ENCODE measurements at places on chromosomes 3 and 15.

DNA sequence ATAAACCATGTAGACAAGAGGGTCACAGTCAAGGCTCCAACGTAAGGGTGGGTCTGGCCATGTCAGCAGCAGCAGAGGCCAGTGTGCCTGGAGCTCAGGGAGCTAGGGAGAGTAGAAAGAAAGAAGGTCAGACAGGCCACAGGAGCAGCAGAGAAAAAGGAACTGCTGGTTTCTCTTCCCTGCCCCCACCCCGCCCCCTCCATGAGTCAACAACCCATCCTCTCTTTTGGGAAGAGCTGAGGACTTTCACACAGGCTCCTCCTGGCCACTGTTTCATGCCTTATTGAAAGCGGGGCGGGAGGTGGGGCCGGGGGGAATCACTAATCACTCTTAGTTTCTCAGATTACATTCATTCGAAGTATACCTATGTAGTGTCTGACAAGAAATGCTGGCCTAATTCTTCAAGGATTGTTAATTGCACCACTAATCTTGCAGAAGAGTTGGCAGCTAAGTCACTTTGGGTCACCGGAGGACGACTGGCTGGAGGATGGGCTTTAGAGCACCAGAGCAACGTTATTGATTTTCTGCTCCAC lies 9.1 kb upstream of the SCG3 start:
- DNase-seq: no peak

GRCh38 chr3:117735481-117736101 lies 1026.0 kb downstream of the TUSC7 start:
- DNase-seq: no peak

- DNase-seq: no peak
These were observed 47.4 kb upstream of the VGLL4 start for GRCh38 chr3:11690863-11691766.

DNA sequence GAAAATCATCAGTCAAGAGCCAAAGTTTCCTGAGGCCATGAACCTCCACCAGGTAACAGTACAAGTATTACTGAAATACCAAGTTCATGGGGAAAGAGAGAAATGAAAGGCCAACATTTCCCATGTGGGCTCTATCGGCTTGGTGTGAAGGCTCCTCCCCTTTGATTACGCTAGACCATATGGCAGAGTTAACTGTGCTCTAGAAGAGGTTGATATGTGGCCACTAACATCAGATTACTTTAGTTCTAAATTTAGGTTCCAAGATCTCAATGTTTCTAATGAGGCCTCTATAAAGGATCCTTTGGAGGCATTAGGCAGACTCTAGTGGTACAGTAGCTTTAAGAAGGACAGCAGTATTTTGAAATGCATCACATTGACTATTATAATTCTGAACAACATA lies 127.1 kb downstream of the SEMA6D start:
- DNase-seq: no peak

DNA sequence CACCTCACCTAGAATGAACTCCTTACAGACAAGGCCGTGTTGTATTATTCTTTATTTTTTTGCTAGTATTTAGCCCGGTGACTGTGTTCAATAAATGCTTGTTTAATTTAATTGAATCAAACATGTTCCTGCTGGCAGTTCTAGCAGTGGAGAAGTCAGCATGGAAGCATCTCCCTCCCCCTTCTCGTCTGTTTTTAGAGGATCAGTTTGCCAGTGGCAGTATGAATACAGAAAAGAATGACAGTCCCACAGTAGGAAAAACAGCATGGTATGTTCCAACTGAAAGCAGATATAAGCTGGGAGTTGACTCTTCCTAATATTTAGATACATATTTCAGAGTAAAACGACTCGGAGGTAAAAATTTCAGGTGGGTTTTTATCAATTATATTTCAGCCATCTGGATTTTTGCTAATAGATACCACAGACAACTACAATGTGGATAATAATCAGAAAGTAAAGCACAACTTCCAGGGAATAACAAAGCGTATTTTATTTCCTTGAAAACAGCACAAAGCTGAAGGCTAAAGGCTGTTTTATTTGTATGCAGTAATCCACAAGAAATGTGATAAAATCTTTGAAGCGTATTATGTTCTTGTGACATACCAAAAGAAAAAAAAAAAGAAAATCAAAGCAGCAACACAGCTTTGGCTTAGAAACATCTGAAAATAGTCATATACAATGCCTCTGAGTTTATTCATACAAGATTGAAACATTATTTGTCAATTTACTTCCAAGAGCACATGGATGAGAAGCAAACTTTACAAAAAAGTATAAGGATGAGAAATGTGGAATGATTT lies 244.5 kb upstream of the KCNMB2 start:
- no peak for DNase-seq

Data from activated CD4-positive, alpha-beta T cell treated with anti-CD3 and anti-CD28 coated beads for 24 hours (primary cell).